ENCODE measurements at places on chromosomes 2 and 18.

DNA sequence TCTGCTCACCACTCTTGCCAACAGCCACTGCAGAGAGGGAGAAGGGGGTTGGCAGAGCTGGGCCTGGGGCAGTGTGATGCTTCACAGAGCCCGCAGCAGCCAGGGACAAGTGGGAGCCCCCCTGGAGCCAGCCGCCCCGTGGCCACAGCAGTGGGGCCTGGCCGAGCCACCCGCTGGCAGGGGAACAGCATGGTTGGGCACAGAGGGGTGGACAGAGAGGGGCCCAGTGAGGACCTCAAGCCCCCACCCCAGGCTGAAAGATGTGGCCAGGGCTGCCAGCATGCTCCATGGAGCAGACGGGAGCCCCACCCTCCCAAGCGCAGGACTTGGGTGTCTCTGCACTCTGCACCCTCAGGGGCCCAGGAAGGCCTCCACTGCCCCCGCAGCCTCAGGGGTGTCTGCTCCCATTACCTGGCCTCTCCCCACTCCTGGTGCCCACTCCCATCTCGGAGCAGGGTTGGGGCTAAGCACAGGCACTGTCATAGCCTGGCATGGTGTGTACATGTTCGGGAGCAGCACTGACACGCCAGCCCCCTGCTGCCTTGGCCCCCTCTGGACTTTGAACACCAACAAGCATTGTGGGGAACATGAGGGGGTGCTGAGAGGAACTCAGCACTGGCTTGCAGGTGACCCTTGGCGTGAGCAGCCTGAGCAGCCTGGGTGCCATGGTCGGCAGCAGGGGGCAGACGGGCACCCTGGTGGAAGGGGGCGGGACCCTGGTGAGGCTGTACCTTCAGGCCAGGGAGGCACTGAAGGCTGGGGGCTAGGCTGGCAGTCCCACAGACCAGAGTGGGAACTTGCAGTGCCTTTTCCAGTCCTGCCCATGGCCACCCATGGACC lies 279.6 kb upstream of the CYP26B1 start:
- no peak for DNase-seq

- DNase-seq: no peak
Observed at GRCh38 chr2:16088035-16088801, 147.9 kb downstream of the MYCN start.

DNA sequence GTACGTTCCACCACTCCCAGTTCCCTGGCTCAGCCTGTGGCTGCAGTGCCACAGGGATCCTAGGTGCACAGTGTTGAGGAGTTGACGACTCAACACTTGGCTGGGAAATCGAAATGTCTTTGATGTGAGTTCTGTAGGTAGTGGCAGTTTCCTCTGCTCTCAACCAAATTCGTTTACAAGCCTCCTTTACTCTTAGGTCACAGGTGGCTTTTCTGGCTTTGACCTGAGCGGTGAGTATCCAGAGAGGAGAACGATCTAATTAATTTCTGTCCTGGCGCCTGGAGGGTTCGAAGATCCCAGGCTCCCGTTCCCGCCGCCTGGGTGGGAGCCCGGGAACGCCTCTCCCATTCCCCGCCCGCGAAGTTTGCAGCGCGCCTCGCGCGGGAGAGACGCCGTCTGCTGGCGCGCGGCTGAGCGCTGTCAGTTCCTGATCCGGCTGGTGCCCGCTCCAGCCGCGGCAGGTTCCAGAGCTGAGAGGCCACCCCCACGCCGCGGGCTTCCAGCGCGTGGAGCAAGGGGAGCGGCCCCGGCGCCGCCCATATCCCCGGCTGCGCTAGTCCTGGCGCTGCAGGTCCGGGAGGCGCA lies at the start of gene LAMA3:
Gene LAMA3 (plus strand): TSS at position 423 of the 585 bp plus-strand sequence. CDS start 231 bp downstream, outside the sequence.
- peak; percentile 62 for DNase-seq

GRCh38 chr2:100953406-100954043 lies 48.6 kb upstream of the RPL31 start:
- no peak for DNase-seq

DNA sequence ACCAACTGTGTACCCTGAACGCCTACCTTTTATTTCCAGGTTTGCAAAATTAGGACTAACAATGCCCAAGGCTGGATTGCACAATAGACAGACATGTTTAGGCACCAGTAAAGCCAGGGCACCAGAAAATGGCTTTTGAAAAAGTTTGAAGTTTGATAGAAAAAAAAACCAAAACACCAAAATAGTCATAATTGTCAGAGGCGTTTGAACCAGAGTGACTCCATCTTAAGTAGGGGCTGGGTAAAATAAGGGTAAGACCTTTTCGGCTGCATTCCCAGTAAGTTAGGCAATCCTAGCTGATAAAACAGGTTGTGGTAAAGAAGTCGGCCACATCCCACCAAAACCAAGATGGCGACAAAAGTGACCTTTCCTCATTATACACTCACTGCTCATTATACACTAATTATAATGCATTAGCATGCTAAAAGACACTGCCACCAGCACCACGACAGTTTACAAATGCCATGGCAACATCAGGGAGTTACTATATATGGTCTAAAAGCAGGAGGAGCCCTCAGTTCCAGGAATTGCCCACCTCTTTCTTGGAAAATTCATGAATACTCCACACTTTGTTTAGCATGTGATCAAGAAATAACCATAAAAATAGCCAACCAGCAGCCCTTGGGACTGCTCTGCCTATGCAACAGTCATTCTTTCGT lies 105.1 kb upstream of the MSH2 start:
- peak; percentile 78 for DNase-seq

DNA sequence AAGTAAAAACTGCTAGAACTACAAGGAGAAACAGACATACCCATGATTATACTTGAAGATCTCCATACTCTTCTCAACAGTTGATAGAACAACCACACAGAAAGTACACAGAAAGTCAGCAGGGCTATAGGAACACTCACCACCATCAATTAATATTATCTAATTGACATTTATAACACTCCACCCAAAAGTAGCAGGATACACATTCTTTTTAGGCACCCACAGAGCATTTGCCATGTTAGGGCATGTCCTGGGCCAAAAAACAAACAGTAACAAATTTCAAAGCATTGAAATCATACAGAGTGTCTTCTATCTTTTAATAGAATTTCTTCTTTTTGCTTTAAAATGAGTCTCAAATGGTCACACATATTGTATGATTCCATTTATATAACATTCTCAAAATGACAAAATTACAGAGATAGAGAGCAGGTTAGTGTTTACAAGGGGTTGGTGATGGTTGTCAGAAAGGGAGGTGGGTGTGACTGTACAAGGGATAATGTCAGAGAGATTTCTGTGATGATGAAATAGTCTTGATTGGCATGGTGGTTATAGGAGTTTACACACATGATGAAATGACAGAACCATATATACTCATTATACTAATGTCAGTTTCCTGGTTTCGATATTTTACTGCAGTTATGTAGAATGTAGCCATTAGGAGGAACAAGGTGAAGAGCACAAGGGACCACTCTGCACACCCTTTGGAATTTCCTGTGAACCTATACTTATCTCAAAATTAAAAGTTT lies 82.8 kb downstream of the NCK2 start:
- DNase-seq: peak; percentile 93

DNA sequence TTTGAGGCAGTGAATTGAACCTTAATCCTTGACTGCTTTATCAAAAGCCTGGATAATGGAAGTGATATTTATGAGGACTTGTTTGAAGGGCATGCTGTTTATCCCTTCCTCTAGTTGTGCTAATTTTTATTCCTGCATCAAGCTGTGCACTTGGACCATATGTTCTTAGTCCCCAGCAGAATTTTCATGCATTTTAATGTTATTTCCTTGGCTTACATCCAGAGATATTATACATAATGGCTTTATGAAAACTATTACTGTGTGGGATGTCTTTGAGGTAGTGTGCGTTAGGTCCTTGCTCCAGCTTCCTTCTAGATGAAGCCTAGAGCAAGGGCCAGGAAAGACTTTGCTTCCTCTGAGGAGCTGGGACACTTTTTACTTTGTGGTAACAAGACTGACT lies 378.4 kb downstream of the LPIN1 start:
- no peak for DNase-seq

- DNase-seq: no peak
Observed at GRCh38 chr2:205957452-205958154, 128.4 kb downstream of the INO80D start.

DNA sequence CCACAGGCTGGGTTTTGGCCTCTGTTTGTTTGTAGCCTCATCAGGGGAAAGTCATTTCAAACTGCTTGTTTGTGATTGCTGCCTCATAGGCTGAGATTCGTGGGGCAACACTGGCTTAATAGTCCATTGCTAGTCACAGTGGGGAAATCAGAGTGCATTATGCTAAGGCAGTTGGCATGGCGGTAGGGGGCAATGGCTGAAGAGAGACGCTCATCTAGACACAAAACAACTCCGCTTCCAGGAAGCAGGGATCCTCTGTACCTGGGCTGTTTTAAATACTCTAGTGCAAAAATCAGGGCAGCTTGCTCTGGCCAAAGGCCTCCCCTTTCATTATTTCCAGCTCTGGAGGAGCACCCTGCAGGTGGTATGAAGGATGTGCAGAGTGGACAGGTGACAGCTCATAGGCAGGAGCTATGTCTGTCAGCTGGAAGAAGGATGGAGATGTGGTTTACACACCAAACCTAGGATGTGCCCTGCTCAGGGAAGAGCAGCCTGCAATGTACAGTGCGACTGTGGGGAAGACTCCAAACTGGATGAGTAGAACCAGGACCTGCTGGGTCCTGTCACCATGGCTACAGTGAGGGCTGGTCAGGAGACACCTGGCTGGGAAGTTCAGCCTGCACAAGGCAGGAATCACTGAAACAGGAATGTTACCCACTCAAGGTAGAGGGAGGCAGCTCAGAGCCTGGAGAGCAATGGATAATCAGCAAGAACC lies 234.3 kb downstream of the CLIP4 start:
- no peak for DNase-seq

GRCh38 chr2:132783883-132784282 lies 113.9 kb upstream of the LYPD1 start:
- no peak for DNase-seq

- DNase-seq: no peak
Observed at GRCh38 chr2:204977914-204978313, 432.6 kb downstream of the PARD3B start.

DNA sequence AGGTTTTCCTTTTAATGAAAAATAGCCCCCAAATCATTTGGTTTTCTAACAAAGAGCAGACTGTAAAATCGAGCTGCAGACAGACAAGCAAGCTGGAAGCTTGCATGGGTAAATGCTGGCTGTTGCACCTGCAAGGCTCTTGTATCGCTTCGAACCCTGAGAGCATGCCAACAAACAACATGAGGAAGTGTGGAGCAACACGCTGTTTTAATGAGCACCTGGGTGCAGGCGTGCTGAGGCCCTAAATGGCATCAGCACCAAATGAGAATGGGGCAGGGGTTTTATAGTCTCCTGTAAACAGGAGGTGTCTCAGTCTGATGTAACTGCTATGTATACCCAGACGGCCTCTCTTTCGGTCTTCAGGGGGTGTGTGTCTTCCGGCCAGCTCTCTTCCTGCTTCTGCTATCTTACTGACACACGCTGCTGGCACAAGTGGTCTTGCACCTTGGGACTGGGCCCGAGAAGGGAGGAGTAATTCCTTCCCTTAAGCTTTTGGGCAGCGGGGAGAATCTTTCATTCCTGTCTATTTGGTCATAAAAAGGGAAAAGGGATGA lies 31.9 kb upstream of the CDH2 start:
- DNase-seq: no peak

- DNase-seq: no peak
Observed at GRCh38 chr2:71778936-71779773, 325.8 kb downstream of the DYSF start.

DNA sequence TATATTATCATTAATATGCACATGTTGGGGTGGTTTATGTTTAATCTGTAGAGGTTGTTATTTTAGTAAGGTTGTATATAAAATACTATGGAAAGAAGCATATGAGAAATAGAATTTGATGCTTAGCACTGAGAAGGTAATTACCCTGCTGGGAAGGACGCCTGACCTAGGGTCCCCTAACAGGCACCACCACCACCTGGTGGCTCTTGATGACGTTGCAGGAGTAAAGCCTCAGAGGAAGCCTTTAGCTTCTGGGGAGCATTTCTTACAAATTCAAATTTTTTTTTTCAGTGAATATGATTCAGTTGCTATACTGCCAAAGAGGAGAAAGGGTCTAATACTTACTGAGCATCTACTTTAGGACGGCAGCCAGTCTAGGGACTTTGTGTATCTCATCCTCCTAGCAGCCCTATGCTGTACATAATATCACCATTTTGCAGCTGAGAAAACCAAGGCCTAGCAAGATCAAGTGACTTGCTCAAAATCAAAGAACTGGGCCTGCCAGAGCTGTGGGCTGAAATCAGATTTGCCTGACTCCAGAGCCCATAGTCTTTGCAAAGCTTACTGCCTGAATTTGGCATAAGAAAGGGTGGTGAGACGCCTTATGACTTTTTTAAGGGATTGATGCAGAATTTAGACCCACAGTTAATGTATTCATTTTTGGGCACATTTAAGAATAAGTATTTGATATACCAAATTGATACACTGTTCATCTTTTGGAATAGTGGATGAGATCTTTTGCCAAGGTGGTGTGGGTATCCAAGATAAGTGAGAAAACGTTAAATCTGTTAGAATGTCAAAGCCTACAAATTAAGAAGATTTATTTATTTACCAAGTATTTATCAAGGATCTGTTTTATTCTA lies 78.8 kb upstream of the GAREM1 start:
- DNase-seq: peak; percentile 66

DNA sequence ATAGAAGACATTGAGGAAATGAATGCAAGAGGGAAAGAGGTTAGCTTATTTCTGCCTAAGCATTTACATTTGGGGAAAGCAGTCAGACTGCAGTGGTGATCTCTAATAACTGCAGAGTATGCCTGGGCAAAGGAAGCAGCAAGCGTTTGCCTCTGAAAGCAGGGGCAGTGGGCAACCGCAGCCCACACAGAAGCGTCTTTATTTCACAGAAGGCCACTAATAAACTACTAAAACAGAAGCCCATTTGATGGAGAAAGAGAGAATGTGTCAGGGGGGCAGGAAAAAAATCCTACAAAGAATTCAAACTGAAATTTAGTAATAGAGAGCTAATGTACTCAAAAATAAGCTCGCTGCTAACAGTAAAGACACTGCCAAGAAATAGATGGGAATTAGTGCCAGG lies 53.1 kb downstream of the LRRTM4 start:
- no peak for DNase-seq

DNA sequence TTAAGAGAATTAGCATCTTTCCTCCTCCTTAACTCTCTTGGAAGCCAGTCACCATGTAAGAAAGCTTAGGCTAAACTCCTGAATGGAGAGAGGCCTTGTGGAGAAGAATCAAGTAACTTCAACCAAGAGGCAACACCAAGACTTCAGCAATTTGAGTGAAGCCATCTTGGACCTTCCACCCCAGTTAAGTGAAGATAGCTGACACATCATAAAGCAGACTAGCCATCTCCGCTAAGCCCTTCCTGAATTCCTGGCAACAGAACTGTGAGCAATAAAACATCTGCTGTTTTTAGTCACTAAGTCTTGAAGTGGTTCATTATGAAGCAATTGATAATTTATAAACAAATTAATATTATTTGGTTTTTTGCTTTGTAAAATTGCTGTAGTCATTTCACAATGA lies 1.5 kb upstream of the ZNF397 start:
- DNase-seq: no peak

Data from epithelial cell of esophagus (primary cell).